ENCODE measurements at places on chromosomes 4 and X. TPM values are rescaled to one million over a fixed set of nuclear protein-coding genes. Genes with fewer than 3 reads are reported as not detected.

DNA sequence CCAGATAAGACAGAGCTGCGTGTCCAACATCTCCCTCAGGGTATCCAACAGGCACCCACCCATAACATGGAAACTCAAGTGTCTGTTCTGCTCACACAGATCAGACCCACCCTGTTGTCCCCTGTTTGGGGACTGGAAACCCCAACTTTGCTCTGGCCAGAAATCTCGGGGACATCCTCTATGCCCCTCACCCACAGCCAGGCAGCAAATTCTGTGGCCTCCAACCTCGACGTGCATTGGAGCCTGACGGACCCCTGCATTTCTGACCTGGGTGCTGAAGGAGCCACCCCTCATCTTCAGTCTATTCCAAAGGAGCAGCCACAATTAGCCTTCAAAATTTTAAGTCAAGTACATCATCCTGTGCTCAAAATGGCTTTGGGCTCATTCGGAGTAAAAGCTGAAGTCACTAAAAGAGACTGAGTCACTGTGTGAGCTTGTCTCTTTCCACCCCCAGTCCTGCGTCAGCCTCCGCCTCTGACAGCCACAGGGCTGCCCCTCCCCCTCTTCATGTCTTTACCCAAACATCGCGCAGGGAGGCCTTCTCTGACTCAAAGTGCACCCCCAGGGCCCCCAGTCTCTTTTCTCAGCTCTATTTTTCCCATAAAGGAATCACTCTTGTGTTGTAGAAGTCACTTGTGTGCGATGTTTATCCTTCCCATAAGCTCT, 24.4 kb upstream of the PDE6B start:
- DNase-seq, result no peak

The PLS3 gene
- 44.7 TPM for total RNA-seq

DNA sequence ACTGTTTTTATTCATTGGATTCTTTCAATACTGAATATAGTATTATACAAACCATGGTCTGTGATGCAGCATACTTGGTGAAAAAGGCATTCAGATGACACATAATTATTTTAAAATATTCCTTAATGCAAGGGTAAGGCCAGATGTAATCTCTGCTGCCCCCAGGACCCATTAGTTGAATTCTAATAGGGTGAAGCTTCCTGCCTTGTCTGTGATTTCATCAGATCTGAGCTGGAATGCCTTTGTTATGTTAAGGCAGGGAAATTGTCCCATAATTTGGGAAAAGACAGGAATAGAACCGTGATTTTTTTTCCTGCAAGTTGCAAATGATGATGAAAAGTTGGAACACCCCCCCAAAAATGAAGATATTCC, 26.1 kb downstream of the ZRSR2 start:
- DNase-seq, result no peak

DNA sequence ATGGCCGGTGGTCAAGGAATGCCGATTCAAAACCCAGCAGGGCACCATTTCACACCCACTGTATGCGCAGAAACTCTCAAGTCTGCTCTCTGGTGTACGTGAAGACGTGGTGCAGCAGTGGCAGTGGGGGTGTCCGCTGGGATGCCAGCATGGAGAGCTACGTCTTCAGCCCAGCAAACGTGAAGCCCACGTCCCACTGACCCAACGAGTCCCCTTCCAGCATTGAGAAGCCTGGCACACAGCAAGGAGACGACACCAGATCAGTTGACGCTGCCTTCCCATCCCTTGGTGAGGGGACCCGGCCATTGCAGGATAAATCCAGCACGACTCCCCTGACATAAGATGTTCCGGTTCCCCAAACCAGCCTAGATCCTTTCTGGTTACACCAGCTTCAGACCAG, 2.2 kb upstream of the PLXNB3 start:
- DNase-seq, result no peak

The IBSP gene
- not detected for total RNA-seq

DNA sequence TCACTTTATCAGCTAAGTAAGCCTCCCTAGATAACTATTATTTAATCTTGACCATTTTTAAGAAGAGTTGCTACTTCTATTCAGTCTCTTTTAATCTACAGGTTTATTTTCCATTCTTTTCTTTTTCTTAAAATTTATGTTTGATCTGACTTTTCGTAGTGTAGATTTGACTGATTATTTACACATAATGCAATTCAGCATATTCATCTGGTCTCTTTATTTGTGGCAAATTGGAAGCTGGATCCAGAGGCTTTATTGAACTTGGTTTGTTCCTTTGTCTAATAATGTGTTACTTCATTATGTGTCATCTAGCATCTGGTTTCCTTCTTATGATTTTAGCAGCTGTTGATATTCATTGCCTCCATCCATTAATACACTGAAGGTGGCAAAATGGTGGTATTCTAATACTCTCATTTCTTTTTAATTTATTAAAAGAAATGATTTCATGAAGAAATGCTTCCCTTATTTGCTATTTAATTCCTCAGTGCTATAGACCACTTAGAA, 113.0 kb downstream of the FBXW7 start:
- DNase-seq, result no peak

The MAGEA6 gene
- not detected for total RNA-seq

DNA sequence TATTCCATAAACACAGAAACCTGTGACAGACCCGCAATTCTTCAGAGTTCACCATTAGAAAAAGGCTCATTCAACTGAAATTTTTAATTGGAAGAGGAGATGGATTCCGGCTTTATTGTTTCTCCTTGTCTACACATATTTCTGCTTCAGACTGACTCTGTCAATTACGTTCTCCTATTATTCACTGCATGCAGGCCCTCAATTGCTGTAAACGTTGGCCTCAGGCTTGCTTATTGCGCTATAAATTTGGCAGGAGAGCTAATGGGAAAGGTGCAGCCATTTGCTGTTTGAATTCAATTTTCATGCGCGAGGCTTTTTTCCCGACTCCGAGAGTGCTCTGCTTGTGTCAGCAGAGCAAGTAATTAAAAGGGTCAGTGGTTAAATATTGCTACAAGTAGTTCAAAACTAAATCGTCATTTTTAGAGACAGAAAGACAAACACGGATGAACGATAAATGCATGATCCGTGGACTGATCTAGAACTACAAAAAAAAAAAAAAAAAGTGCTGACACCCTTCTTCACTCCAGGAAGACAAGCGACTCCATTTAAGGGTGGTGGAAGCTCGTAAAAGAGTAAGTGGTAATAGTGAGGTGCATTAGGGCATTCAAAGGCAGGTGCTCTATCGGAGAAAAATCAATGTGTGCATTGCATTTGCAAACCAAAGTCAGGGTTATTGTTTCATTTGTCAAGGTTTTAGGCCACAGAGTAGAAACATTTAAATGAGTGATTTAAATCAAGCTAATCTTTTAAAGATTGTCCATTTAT, 841.6 kb upstream of the FRG1 start:
- DNase-seq, result no peak

- DNase-seq, result no peak
Measured at GRCh38 chr4:126784966-126785580, 847.7 kb upstream of the INTU start.

DNA sequence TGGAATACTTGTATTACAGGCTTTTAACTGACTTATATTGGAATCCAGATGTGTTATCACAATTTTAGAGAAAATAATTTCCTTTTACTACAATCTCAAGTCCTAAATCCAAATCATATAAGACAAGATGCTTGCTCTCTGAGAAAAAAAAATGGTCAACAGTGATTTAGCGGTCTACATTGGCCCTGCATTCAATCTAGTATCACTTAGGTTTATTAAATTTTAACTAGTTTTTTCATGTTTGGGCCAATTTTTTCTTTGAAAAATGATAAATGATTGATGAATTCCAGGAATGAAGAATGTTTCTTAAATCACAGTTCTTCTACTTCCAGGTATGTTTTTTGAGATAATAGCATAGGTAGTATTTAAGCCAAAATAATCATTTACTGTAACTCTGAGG, 2.8 kb upstream of the FGG start:
- DNase-seq, result no peak

The RHOH gene
- total RNA-seq, result 0.54 TPM

The ESX1 gene
- not detected for total RNA-seq

The GAGE13 gene
- not detected for total RNA-seq

GRCh38 chr4:76830964-76831703, 66.8 kb downstream of the SOWAHB start:
- DNase-seq, result no peak
